ENCODE measurements at places on chromosomes 2 and 18.
A peak's percentile ranks its signal among the peaks of the same experiment; 100 is the strongest.

GRCh38 chr18:28947900-28948299, 771.0 kb upstream of the CDH2 start:
- no peak for DNase-seq

GRCh38 chr18:4755848-4756247, 300.7 kb upstream of the DLGAP1 start:
- no peak for DNase-seq

- DNase-seq = no peak
Measured at GRCh38 chr2:160334028-160334741, 134.1 kb upstream of the ITGB6 start.

DNA sequence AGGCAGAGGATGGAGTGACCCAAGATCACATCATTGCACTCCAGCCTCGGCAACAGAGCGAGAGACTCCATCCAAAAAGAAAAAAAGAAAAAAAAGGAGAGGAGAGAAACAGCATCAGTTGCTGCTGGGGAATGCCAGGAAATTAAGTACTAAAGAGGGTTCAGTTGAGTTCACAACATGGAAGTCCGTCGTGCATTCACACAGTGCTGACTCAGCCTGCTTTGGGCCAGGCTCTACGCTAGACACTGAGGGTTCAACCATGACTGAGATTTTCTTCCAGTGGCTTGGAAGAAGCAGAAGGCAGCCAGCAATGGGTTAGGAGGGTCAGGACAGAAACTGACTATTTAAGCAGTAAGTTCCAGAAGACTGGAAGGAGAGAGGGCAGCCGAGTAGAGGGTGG, 108.8 kb downstream of the FMNL2 start:
- DNase-seq = peak; percentile 72

DNA sequence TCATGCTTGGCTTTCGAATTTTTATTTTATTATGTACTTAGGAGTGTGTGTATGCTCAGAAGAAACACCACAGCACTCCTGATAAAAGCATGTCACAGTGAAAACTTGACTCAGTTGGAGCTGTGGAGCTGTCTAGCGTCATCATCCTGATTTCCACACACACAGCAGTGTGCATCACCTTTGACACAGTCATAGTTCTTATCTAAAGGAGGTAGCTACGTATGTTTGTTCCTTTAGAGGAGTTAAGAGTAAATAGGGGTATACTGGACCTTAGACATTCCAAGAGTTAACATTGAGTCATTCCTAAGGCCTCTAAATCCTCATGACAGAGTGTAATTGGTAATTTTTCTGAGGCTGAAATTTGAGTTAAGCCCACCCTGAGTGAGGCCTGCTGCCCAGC, 96.9 kb downstream of the PHLPP1 start:
- no peak for DNase-seq

- DNase-seq = no peak
Measured at GRCh38 chr2:40279001-40279400, 172.9 kb downstream of the SLC8A1 start.

All from esophagus muscularis mucosa (tissue), 4 donors.